ENCODE measurements at places on chromosomes 2 and 18.

DNA sequence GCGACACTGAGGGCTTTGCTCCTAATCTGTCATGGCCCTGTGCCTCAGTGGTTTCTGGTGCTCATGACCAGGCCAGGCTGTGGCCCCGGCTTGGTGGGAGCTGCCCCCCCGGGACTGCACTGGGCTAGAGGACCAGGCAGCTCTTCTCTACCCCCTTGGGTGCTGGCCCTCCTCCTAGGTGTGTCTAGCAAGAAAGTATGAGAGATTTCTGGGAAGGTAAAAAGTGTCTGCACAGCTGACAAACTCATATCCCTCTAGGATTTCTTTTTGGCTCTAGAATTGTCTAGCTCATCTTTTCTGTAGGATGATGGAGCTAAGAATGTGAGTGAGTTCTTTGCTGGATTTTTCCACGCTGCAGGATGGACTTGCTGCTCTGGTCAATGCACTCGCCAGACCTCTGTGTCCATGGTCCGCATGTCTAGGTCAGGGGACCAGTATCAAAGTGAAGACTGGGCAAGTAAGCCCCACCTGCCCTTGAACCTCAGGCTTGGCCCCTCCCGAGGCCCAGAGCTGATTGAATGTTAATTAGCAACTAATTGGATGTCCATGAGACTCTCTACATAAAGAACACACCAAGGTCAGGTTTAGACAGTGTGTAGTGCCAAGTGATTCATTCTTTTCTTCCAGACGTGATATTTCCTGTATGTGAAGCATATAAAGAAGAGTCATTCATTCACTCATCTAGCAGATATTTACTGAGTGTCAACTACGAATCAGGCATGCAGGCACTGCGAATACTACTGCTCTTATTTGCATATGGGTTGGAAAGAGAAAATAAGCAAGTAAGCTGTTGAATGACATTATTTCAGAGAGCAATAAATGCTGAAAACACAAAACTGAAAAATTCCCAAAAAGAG lies 15.6 kb upstream of the PSD4 start:
- DNase-seq = no peak

DNA sequence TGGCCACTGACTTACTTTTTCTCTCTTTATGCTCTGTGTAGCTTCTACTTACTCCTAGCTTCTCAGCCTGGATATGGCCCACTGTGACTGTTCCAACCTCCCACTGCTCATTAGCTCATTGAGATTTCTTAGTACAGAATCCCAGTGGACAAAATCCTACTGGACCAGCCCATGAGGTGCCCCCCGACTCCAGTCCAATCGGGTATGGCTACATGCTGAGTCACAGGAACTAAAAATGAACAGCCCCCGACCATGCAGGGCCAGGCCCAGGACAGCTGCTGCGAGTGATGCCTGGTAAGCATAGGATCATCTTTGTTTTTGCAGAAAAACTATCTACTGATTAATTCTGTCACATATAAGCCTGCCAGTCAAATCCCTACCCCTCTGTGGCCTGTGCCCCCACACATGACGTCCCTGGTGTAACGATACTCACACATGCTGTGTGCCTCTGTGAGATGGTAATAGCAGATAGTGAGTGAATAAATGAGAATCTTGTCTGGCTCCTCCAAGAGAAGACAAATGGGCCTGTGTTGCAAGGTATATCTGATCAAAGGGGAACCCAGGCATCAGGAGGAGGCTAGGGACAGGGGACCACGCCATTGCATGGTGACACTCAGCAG lies 85.9 kb upstream of the KLF7 start:
- no peak for DNase-seq

DNA sequence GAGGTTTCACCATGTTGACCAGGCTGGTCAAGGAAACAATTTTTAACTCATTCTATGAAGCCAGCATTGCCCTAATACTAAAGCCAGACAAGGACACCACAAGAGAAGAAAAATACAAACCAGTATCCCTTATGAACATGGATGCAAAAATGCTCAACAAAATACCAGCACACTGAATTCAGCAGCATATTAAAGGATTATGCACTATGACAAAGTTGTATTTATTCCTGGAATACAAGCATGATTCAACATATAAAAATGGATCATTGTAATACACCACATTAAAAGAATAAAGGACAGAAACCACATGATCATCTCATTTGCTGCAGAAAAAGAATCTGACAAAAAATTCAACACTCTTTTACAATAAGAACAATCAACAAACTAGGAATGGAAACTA lies 138.7 kb downstream of the RAB3GAP1 start:
- no peak for DNase-seq

DNA sequence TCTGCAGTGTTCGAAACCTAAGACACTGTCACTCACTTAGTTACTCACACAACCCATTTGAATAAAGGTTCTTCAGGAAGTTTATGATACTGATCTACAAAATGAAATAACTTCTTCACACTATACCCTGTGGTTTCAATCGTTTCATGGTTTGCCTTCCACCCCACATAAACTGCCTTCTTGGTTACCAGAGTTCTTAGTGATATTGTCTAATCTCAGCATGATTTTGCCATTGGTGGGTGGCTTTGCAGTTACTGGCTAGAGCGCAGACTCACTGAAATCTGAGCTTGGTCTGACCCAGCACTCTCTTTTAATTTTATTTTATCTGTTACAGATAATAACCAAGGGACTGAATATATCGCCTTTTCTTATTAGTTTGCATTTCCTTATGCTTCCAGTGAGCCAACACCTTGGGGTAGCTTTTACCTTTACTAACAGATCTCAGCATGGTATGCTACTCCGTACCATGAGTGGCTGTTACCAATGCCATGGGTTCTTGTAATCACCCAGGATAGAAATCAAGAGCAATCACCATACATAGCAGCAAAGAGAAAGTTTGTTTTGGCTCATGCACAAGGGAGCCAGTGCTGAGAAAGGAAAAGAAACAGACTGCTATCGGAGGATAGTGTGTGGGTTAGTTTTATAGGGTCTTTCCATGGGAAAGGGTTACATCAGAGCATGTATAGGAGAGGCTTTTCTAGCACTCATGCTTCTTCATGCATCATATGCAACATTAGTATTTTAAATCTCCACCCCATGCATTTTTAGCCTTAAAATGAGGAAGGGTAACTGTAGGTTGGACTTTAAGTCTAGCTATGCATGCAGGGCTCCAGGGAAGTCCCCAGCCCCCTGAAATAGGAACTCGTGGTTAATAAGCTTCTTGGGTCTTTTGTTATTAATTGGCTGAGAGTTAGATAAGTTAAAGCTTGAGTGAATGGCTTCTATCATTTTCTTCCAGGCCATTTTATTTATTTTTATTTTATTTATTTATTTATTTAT lies 33.3 kb downstream of the ANXA4 start:
- DNase-seq = no peak

DNA sequence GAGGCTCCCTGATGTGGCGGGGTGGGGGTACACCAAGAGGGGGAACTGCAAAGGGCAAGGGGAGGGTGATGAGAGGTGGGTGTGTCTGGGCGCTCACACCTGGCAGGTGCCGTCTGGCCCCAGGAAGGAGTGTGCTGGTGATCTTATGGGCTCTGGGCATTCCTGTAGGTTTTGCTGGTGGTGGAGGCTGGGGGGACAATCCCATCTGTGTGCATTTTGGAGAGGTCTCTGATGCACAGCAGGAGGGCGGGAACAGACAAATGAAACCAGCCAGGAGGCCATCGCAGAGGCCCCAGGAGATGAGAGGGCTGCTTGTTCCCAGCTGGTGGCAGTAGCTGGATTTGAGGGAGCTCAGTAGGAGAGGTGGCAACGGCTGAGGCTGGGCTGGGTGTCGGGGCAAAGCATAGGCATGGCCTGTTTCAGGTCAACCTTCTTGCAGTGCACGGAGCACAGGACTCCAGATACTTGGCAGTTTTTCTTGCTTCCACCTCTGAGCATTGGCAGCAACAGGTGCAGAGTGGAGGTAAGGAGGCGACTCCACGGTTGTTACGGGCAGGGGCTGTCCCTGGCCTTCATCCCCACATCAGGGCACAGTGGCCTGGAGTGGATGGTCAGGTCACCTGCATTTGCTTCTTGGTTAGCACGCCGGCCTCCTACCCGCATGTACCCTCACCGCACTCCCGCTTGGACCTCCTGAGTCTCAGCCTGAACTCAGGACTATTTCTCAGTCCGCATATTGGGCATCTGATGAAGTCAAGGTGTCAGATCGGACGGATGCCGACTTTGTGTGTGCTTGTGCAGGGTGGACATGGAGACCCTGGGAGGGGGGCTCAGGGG lies 194.2 kb upstream of the HDAC4 start:
- DNase-seq = no peak

DNA sequence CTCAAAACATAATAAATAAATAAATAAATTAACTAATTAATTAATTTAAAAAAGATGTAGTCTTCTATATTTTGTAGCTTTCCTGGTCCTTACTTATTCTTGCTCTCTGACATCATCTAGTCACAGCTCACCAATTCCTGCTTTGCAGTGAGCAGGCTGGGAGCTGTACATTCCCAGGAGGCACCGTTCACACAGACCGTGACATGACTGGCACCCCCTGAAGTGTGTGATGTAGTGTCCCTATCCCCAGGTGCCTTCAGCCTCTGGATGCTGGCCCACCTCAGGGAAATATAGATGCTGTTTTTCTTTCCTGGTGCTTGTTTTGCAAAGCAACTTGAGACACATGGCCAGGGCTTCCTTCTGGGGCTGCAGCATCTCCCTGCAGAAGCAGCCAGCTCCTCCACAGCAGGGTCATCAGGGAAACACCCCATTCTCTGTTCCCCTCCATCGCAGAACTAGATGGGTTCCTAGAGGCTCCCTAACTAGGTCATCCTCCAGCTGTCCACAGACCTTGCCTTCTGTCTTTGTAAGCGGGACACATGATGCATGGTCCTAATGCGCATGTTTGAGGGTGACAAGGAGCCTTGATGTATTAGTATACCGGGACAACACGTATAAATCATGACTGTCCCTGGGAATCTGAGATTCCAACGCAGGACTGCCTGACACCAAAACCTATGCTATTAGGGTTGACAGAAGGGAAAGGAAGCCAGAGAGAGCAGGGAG lies 76.4 kb downstream of the RHOB start:
- DNase-seq = no peak

DNA sequence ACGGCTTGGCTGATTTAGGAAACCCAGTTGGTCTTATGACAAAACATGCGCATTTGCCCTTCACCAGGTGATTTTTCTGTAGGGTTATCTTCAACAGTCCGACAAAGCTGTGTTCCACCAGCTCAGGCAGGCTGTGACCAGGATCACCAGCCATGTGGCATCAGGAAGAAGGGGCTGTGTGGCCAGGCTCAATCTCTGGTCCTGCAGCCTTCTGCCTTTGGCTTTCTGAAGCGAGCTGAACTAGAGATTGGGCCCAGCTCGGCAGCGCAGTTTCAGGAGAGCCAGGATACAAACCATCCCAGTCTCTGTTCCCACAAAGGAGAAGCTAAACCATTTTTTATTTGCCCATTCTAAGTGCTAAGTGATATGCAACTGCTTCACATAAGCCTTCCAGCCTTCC lies 282.3 kb downstream of the SOX11 start:
- DNase-seq = no peak

- no peak for DNase-seq
Measured at GRCh38 chr2:174925046-174925784, 80.0 kb downstream of the CHN1 start.

DNA sequence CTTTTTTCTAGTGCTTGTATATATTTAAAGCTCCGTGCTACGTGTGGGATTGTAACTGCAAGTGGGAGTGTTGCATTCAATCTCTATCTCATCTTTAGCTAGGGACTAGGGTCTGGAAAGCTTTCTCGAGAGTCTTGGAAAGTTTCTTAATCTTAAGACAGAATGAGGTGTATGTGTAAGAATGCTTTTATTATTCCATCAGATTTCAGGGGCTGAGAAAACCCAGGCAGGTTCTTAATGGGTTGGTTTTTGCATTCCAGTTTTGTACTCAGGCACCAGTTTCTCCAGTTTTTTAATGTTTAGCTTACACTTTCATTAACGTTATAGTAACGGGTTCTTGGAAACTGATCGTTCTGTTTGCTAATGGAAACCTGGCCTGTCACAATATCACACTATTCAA lies 20.3 kb downstream of the MRPL19 start:
- DNase-seq = no peak

DNA sequence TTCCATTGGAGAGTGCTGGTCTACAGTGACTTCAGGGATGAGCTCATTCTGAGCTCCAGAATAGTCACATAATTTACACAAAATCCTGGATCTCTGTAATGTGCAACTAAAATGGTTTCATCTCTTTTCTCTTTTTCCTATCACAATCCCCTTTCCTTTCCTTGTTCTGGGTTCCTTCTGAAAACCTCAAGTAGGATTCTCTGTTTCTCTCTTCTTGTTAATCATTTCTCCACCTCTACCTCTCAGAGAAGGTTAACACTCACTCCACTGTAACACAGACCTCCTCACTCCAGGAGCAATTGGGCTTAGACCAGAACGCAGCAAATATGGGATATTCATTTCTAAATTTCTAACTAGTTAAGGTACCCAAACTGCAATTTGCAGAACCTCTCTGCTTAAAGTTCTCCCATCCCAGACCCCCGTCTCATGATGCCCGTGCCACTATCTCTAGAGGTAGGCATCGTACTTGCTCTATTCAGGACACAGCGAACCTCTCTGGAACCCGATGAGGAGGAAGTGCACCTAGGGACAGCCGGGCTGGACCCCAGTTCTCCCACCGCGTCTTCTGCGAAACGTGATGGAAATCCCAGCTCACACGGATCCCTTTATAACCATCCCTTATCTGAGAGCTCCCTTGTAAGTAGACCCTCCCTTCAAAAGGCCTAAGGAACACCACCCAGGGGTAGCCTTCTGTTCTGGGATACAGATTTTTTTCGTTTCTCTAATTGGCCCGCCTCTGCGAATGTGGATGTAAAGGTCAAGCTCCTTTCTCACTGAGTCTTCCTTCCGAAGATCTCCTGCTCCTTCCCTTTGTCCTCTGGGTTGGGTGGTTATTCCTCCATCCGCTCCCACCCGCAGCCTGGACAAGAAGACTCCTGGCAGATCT lies 1.3 kb downstream of the FOXI3 start:
- no peak for DNase-seq

- peak; percentile 58 for DNase-seq
Measured at GRCh38 chr2:134718817-134719814, at the start of gene TMEM163. TSS of gene TMEM163 (minus strand) at chr2:134719000.

DNA sequence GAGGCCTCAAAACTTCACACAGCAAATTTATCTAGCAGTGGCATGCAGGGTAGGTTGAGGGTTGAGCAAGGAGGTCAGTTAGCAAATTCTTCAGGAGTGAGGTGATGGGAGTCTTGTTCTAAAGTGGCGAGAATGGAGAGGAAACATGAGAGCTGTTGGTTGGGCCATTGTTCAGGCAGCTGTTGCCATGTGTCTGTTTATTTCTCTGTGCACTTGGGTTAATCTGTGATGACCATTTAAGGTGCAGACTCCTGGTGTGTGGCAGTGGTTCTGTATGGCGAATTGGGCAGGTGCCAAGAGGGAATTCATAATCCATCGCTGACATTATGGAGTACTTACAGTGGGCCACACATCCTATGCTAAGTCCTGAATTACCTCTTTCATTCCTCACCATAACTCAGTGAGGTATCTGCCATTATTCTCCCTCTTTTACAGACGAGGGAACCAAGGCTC lies 30.4 kb downstream of the TMEM178A start:
- no peak for DNase-seq

All from memory B cell (primary cell).